ENCODE measurements at places on chromosomes 11 and 22.

DNA sequence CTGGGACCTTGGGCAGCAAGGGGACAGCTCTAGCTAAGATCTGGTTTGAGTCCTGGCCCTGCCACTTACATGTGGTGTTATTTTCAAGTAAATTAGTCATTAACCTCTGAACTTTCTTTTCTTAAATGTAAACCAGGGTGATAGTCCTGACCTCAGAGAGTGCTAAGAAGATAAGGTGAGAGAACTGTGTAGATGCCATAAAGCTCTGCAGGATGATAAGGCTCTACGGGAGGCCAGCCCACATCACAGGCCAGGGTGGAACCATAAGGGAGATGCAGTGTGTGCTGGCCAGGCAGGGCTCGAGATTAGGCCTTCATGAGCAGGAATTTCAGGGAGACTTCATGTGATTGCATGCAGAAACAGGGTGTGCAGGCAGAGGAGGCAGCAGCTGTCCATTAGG is 24.2 kb downstream of the NECTIN1 start:
- DNase-seq = no peak

- DNase-seq = no peak
Observed at GRCh38 chr22:31846161-31847115, 92.6 kb downstream of the DEPDC5 start.

DNA sequence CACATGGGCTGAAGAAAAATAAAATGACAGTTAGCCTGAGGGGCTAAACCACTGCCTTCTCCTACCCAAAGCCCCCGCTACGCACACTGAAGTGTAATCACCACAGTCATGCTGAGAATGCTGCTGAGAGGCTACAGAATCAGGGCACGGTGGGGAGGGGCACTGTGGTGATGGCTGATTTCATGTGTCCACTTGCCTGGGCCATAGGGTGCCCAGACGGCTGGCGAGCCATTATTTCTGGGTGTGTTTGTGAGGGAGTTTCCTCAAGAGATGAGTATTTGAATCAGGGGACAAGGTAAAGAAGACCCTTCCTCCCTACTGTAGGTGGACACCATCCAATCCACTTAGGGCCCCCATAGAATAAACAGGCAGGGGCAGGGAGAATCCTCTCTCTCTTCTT is 1313.2 kb downstream of the TBC1D22A start:
- no peak for DNase-seq

DNA sequence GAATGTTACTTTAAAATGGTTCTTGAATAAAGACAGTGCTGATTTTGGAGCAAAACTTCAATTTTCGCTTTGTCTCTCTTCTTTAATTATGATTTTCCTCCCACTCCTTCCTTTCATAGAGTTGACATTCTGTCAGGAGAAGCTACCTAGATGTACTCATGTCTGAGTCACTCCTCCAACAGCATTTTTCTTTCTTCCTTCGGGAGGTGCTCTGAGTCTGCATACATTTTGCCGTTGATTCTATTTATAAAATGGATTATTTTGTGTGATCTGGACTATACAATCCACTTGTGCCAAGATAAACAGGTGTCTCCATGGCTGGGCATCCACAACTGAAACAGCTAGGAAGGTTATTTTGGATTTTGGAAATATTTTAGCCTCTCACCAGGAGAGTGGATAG is 588.3 kb upstream of the ANO5 start:
- no peak for DNase-seq

GRCh38 chr22:46634011-46634699 is 14.0 kb downstream of the GRAMD4 start:
- DNase-seq = no peak

- peak; percentile 33 for DNase-seq
Observed at GRCh38 chr11:102187416-102188151, 77.3 kb downstream of the YAP1 start.

DNA sequence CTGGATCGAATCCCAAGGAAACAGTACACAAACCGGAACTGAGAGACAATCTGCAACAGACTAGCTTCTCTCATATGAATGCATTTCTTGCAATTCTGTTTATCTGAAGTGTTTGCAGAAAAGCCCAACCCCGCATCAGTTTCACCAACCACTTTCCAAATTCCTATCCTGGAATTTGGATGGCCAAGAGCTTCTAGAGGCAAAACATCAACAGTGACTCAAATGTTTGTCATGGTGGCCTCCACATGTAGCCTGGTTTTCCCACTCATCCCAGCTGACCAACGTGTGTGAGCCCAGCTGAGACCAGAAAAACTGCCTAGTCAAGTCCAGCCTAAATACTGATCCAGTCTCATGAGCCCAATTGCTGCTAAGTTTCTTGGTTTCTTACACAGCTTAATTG is 8.3 kb upstream of the MIEF1 start:
- peak; percentile 85 for DNase-seq

GRCh38 chr11:12540913-12541582 is 133.2 kb upstream of the TEAD1 start:
- peak; percentile 92 for DNase-seq

GRCh38 chr11:92204731-92205130 is 19.9 kb upstream of the FAT3 start:
- DNase-seq = no peak

DNA sequence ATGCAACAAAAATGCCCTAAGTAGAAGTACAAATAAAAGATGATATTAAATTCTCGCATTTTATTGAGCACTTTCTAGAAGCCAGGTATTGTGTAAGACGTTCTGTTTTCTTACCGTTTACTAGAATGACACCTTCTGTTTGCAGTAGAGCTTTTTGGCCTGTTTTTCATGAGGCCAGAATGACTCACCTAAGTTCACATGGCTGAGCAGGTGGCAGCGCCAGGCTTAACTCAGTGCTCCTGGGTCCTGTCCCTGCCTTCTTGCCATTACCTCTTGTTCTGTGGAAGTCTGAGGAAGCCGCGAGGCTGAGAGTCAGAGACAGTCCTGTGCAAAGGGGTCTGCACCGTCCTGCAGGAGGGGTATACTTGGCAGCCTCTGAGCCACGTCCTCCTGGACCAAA is 113.8 kb downstream of the ATXN10 start:
- DNase-seq = no peak

DNA sequence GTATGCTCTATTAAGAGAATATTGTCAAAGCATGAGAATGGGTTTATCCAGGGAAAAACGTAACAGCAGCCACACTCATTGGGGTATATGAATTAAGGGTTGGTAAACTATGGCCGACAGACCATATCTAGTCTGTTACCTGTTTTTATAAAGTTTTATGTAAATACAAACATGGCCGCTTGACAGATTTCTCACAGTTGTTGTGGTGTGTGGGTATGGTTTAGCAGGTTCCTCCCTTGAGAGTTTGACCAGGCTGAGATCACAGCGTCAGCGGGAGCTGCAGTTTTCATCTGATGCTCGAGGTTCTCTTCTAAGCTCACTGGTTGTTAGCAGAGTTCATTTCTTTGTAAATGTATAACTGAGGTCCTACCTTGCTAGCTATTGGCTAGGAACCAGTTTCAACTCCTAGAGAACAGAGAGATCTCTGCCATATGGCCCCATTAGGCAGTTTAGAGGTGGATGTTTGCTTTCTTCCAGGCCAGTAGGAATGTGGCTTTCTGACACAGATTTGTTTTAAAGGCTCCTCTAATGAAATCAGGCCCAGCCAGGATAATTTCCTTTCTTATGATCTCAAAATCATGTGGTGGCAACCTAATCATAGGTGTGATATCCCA is 45.5 kb upstream of the GRIK4 start:
- DNase-seq = no peak

DNA sequence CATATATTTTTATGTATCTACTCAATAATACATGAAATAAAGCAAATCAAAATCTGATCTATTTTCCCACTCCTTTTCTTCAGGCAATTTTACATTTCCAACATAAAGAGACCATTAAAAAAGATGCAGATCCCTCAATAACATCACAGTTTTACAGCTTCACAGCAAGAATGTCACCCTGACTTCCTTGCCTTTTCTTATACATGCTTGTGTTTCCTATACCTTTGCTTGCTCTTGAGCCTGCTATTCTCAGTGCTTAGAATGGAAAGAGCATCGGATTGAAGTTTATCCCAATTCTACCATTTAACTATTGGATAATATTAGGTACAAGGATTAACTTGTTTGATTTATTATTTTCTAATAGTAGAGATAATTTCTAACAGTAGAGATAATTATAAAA is 176.7 kb downstream of the CNTN5 start:
- no peak for DNase-seq

GRCh38 chr11:125162743-125163142 is 1.8 kb upstream of the PKNOX2 start:
- no peak for DNase-seq

DNA sequence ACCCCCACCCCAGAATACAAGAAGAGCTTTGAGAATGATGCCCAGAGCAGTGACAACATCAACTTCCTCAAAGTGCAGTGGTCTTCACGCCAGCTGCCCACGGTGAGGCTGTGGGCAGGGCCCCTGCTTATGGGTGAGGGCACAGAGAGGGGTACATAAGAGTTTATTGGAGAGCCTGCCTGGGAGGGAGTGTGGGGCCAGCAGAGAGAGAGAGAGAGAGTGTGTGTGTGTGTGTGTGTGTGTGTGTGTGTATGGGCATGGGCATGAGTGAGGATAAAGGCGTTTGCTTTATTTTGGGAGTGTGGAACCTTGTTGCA is 9.5 kb downstream of the PHOX2A start:
- no peak for DNase-seq

- DNase-seq = no peak
Observed at GRCh38 chr22:31973739-31974138, 29.4 kb downstream of the YWHAH start.

DNA sequence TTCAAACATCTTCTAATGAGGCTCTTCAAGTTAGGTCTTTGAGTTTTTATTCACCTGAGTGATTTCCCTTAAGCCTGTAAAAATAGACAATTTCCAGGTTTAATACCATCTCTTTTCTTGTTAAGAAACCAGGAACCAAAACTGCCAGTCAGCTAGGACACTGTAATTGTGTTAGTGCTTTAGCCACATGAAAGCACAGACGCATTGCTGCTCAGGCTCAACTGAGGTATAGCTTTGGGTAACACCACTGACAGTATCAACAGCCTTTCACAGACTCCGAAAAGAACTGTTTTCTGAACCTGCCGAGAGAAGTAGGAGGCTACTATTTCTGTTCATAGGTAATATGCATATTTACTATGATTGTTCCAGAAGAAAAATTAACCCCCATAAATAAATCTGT is 768.7 kb downstream of the ETS1 start:
- DNase-seq = no peak

DNA sequence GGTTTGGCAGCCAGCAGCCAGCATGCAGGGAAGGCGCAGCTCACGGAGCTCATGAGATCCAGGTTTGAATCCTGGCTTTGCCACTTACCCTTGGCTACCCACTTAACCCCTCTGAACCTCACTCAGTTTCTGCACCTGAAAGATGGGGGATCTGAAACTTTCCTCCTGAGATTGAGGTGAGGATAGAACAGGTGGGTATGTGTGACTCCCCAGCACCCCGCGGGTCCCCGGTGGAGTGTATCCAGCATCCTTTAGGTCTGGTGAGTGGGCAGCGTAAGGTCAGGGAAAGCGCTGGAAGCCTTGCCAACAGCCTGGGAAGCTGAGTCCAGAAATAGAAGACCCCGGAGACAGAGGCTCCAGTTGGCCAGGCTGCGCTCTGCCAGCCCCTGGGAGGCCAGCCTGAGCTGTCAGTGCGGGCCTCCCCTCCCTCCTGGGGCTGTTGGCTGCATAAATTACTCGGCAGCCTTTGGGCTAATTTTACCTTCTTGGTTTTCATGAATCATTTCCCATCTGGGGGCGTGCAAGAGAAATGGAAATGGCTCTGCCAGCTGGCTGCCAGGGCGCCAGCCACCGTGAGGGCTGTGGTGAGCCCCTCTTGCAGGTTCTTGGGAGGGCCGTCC is 17.6 kb downstream of the PRDM11 start:
- DNase-seq = no peak

GRCh38 chr11:85680897-85681296 is 5.1 kb downstream of the CCDC89 start:
- no peak for DNase-seq

Data from GM03348 (cell line).